Large intestine (tissue), 12 donors: ENCODE measurements at places on chromosomes 12 and 14. TPM values are rescaled to one million over a fixed set of nuclear protein-coding genes. Genes with fewer than 3 reads are reported as not detected.
A peak's percentile ranks its signal among the peaks of the same experiment; 100 is the strongest.

Gene CD69
- 12.3 TPM for polyA plus RNA-seq

Gene FAM186B
- 0.91 TPM for polyA plus RNA-seq

Gene GPRC5A
- 19.4 TPM for polyA plus RNA-seq

Gene WSCD2
- 1.5 TPM for polyA plus RNA-seq

- DNase-seq = no peak
Observed at GRCh38 chr12:55670276-55670675, 33.6 kb downstream of the OR10P1 start.

- no peak for DNase-seq
Observed at GRCh38 chr14:103830511-103831270, 16.7 kb downstream of the PPP1R13B start.

- DNase-seq = no peak
Observed at GRCh38 chr14:63248211-63248610, 44.0 kb downstream of the RHOJ start.

GRCh38 chr12:130761537-130762318 lies 45.6 kb upstream of the RIMBP2 start:
- no peak for DNase-seq

GRCh38 chr14:93023802-93024434 lies 91.8 kb downstream of the ITPK1 start:
- DNase-seq = peak; percentile 90

- DNase-seq = peak; percentile 46
Observed at GRCh38 chr14:73851000-73851399, 631 bp upstream of the PTGR2 start.
